ENCODE measurements at places on chromosomes 3 and 15.

DNA sequence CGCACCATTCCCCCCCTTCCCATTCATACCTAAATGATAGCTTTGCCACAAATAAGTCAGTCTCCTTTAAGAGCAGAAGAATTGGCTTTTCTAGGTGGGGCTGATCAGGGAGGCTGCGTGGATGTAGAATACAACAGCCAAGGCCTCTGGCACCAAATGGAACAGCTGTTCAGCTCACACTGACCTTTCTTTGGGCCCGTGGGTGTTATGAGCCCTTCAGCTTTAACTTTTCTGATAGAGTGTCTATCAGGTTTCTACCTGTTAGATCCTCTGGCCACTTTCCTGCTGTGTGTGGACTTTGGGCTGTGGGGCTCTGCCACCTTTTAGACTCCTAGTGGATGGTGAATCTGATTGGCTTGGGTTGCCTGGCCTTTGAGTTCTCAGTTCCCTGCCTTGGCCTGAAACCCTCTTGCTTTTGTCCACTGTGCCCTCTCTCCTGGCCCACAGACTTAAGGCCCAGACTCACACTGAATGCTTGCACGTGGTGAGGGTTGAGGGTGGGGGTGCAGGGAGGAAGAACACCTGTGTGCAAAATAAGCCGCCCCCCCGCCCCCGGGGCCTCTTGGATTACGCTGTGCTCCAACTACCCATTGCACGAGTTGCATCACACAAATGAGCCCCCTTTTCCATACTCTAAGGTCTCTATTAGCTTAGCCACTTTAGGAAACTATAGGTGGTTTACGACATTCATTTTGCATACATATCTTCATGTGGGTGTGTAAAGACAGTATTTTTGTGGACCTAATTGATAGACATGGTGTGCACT is 1.3 kb upstream of the RFX7 start:
- no peak for DNase-seq

DNA sequence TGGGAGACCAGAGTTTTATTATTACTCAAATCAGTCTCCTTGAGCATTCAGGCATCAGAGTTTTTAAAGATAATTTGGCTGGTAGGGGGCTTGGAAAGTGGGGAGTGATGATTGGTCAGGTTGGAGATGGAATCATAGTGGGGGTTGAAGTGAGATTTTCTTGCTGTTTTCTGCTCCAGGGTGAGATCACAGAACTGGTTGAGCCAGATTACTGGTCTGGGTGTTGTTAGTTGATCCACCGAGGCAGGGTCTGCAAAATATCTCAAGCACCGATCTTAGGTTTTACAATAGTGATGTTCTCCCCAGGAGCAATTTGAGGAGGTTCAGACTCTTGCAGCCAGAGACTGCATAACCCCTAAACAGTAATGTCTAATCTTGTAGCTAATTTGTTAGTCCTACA is 141.0 kb downstream of the OTOL1 start:
- no peak for DNase-seq

GRCh38 chr3:8359133-8359532 is 142.5 kb upstream of the LMCD1 start:
- no peak for DNase-seq

DNA sequence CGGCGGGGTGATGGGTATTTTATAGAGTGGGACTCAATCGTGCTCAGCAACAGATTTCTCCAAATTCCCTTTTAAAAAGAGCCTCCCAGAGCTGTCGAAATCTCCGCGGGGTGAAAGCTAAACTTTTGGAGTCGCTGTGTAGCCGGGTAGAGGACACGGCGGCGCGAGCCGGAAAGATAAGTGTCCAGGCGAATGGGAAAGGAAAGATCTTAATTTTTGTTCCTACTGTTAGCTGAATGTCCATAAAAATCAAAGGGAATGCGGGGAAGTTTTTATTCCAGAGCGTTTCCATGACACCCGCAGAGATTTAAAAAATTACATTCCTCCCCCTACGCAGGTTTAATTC is 9.1 kb downstream of the EOMES start:
- no peak for DNase-seq

- no peak for DNase-seq
These were observed 79.8 kb upstream of the IGF1R start for GRCh38 chr15:98568382-98569017.

DNA sequence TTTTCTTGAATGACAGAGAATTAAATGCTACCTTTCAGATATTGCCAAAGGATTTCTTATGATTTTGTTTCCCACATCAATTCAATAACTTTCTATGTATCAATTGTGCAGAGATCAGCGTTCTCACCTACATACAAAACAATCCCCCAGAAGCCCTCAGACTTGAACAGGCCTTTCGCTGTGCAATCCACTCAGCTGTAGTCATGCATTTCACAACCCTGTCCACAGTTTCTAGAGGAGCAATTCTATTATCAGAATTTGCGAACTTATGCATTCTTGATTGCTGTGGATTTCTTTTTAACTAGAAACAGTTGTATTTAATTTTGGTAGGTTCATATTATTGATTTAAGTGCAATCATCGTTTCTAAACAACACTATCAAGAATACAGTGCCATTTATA is 13.7 kb upstream of the ALCAM start:
- no peak for DNase-seq

DNA sequence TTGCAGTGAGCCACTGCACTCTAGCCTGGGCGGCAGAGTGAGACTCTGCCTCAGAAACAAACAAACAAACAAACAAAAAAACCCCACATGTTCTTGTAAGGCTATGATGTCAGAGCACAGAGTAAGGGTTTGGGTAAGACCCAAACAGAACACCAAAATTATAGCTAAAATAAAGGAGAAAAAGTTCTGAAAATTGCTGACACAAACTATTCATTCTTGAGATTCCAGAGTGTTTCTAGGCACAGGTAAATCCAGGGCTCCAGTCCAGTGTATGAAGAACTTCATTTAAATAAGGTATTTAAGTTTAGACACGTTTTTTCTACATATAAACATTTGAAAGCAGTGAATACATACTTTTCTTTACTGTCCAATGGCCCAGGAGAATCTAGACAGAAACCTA is 3.9 kb downstream of the CDC25A start:
- DNase-seq, result no peak

- no peak for DNase-seq
These were observed 155.3 kb downstream of the NR1I2 start for GRCh38 chr3:119937229-119937628.

GRCh38 chr15:100114571-100114970 is 227.2 kb downstream of the ADAMTS17 start:
- no peak for DNase-seq

GRCh38 chr3:127107491-127108375 is 85.2 kb upstream of the PRR23E start:
- DNase-seq, result no peak

DNA sequence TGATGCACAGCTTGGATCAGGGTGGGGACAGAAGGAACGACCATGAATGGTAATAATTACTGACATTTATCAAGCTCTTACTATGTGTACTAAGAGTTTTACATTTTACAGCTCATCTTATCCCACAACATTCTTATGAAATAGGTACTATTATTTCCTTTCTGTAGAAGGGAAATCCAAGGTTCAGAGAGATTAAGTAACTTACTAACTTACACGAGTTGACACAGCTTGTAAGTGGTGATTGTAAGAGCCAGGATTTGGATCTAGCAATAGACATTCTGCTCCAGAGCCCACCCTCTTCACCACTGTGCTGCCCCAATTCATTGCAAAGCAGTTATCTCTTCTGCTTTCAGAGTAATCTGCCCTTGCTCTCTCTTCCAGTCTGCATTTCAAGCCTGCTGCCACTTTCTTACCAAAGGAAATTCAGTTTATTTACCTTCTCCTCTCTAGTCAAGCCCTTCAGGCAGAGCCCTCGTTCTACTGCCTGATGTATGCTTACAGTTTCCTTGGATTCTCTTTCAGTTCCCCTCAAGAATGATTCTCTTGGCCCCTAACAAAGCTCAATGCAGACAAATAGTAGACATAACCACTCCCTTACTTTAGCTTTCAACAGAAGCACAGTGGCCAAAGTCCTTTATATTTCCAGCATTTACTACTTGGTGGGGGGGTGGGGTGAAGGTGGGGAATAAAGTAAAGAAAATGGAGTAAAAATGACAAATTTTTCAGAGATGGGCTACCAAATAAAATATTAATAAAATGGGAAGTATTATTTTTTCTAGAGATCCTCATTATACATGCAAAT is 65.8 kb downstream of the ATP8B4 start:
- DNase-seq, result no peak

DNA sequence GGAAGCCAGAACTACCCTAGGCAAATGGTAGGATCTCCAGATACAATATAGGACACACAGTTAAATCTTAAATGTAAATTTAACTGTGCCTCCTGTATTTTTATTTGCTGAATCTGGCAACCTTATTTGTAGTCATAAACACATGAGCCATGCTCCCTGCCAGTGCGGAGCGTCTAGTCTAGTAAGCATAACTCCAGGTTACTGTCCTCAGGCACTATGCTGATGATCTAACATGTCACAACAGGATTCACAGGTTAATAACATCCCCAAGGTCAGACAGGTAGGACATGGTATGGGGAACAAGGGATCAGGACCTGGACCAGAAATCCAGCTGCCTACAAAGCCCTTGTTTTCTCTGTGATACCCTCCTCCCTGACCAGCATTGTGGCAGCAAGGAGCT is 305.1 kb downstream of the CACNA2D3 start:
- DNase-seq, result no peak

DNA sequence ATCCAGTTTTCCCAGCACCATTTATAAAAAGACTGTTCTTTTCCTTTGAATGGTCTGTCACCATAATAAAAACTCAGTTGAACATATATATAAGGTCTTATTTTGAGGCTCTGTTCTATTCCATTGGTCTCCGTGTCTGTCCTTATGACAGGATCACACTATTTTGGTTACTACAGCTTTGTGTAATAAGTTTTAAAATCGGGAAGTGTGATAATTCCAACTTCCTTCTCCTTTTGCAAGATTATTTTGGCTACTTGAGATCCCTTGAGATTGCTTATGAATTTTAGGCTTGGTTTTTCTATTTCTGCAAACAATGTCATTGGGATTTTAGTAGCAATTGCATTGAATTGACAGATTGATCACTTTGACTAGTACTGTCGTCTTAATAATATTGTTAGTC is 35.7 kb downstream of the SACM1L start:
- no peak for DNase-seq

DNA sequence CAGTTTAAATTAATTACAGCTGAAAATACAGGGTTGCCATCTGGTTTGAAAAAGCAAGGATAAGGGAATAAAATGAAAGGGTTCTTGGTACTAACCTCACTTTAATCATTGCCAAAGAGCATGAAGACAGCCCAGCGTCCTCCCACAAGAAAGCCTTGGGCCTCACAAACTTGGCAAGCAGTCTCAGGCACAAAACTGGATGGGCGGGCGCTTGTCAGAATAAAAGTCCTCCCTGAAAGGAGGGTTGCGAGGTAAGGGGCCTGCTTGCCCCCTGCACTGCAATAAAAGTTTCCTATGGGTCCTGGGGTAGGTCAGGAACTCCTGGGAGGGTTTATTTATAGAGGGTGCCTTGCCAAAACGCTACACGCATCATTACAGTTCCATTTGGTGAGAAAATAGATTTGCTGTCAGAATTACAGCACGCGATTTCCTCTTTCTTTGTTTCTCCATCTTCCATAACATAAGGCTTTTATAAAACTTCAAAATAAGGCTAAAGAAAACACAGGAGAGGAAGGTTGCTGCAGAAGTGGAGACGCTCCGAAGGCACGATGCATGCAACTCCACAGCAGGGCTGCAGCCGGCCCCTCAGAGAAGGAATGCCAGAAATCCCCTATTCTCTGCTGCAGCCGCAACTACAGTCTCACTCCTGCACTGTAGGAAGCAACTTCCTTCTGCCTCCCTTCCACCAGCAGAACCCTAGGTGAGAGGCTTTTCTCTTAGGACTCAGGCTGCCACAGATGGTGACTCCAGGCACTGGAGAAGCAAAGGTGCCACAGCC is 61.3 kb downstream of the VGLL4 start:
- no peak for DNase-seq

- DNase-seq, result no peak
These were observed 26.1 kb downstream of the EDEM1 start for GRCh38 chr3:5213574-5213966.

DNA sequence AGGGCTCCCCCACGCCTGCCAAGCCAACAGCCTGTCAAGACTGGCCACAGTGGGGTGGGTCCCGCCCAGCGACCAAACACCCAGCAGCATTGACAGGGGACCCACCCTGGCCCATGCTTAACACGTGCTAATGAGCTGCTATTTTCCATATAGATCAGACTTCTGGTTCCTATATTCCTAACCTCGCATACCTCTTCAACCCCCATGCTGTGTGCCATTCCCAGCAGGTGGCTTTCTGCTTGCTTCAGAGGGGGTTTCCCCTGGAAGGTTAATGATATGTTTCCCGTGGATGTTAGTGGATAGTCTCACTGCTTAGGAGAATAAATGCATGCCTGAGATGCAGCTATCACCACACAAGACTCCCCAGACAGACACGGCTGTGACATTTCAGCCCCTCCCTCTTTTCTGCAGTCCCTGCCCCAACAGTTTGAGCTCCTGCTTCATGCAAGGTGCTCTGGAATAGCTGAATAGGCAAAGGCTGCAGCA is 37.9 kb upstream of the MGLL start:
- no peak for DNase-seq

GRCh38 chr3:25007974-25008658 is 419.9 kb upstream of the RARB start:
- no peak for DNase-seq

- DNase-seq, result no peak
These were observed 37.8 kb downstream of the LMCD1 start for GRCh38 chr3:8539419-8539818.

- no peak for DNase-seq
These were observed 236.5 kb downstream of the WDR72 start for GRCh38 chr15:53522991-53523390.

DNA sequence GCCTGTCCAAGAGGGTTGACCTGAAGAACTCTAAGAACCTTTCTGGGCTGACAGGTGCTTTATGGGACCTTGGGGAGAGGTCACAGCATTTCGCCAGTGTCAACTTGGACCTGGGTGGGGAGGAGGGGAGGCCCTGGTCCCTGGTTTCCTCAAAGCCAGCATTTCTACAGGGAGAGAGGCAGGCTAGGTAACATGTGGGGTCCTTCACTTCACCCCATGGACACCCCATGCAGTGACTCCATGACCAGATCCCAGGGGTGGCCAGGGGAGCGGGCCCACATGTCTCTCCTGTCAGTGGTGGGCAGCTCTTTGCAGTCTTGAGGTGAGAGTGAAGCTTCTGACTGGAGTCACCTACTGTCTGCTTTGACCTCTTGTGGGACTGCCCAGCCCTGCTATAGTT is 35.8 kb downstream of the GOLGA6L10 start:
- DNase-seq, result no peak

GRCh38 chr15:66025972-66026371 is 156.7 kb downstream of the RAB11A start:
- no peak for DNase-seq

GRCh38 chr3:160980740-160981139 is 124.4 kb downstream of the B3GALNT1 start:
- no peak for DNase-seq

- no peak for DNase-seq
These were observed 32.4 kb upstream of the SPPL2A start for GRCh38 chr15:50797926-50798325.

DNA sequence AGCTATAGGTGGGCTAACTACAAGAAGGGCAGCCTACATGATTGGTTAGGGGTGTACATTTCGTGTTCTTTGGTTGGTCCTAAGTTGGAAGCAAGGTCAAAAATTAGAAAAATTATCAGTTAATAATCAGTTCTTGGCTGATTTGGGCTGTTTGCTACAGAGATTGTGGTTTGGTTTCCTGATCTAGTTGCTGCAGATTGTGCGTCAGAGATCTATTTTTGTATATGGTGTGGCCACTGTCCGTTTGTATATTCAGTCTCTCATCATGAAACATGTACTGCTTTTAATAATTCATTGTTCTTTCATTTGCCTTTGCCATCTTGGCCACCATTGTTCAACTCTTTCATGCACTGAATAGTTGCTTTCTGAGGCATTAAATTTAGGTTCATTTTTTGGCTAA is 80.9 kb downstream of the LRRC3B start:
- DNase-seq, result no peak

All from glomerular endothelial cell (primary cell).